Ureter (tissue), 1 donor: ENCODE measurements at places on chromosomes 1 and 21. TPM values are rescaled to one million over a fixed set of nuclear protein-coding genes. Genes with fewer than 3 reads are reported as not detected.

The RGSL1 gene
- total RNA-seq = not detected

The NBPF6 gene
- not detected for total RNA-seq

DNA sequence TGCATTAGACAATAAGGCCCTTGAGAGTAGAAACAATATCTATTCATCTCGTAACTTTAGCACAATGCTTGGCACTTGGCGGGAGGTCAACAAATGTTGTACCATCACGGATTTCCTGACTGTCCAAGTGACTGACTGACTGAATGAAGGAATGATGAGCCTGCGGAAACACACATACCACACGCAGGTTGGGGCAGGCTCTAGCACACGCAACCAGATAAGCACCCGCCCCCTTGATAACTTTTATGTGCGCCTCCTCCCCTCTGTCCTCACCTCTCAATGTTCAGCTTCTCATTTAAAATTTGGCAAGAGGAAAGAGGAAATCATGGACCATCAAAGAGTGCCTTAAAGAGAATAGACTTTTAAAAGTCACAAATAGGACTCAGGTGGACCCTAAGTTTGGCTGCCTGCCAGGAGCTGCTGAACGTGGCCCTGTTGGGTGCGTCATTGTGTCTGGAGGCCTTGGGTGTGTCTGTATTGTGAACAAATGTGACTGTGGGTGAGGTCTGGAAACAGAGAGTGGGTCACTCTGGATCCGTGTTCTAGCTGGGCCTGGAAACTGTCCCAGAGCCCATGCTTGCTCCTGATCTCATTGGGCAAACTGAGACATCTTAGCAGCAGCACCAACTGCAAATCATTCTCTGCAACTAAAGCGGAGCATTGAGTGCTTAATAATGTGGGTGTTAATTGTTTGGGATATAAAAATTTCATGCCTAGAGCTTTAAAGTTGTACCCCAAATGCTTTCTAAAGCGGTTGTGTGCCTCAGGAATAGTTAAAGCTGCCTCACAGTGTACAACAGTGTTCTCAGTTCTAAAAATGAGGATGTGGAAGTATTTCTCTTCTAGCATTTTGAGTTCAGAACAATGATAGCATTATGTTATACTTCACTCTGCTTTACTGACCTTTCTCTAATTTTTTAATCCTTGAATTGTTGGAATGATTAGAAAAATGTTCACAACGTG is 47.6 kb upstream of the ABCG1 start:
- DNase-seq = peak; percentile 67

GRCh38 chr1:158311066-158311465 is 20.3 kb downstream of the CD1B start:
- no peak for DNase-seq

The CFHR4 gene
- not detected for total RNA-seq

The GJB3 gene
- total RNA-seq = 14.9 TPM

- no peak for DNase-seq
Measured at GRCh38 chr1:54570161-54570560, 22.1 kb downstream of the ACOT11 start.

- DNase-seq = no peak
Measured at GRCh38 chr1:46458846-46459245, 30.8 kb upstream of the DMBX1 start.

GRCh38 chr1:244322181-244322580 is 129.5 kb downstream of the ADSS2 start:
- no peak for DNase-seq

DNA sequence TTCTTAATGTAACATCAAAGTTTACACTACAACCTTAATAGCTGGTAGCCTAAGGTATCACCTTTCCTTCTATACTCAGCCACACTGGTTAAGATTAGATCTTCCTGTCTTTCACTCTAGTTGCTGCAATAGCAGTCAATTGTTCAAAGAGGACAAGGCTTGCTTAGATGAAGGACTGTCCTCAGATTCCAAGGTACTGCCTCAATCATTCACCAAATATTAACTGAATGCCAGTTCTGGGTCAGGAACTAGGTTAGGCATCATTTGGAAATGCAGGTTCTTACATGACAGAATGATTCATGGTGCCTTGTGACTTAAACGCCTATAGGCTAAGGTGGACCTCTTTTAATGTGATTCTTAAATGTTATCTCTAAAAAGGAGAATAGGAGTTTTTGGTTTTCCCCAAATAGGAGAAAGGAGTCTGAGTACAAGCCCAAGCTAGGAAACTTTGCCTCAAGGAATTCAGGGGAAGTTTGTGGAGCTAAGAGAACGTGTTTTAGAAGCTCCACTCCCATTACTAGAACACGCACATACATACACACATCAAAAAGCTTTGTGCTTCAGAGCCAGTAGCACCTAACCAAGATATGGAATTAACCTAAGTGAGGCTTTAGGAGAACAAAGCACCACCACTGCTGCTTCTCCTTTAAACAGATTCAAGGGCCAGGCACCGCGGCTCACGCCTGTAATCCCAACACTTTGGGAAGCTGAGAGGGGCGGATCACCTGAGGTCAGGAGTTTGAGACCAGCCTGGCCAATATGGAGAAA is 8.5 kb upstream of the WDR47 start:
- DNase-seq = no peak

DNA sequence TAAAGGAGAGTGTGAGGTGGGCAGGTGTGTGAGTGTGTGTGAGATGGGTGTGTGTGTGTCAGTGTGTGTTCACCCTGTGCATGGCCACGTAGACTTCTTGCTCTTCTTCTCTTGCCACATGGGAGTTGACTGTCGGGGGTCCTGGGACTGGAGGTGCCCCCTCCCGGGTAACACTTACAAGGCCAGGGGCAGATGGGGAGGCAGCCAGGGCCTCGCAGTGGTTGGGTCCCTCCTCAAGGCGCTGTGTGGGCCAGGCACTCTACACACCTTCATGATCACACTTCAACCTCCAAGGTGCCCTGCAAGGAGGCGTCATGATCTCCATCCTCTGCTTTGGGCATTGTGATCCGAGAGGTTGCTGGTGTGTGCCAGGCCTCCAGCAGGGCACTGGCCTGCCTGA is 2.3 kb downstream of the PLA2G2F start:
- DNase-seq = no peak

GRCh38 chr1:118984086-118984721 is 3.9 kb downstream of the TBX15 start:
- peak; percentile 45 for DNase-seq

GRCh38 chr1:181010789-181011188 is 11.9 kb downstream of the STX6 start:
- no peak for DNase-seq

GRCh38 chr1:48644905-48645605 is 131.6 kb downstream of the BEND5 start:
- DNase-seq = no peak

- no peak for DNase-seq
Measured at GRCh38 chr1:208977638-208978256, 605.8 kb upstream of the CAMK1G start.

- DNase-seq = no peak
Measured at GRCh38 chr1:226296911-226297310, 12.1 kb downstream of the LIN9 start.

The TMEM200B gene
- 16.4 TPM for total RNA-seq

DNA sequence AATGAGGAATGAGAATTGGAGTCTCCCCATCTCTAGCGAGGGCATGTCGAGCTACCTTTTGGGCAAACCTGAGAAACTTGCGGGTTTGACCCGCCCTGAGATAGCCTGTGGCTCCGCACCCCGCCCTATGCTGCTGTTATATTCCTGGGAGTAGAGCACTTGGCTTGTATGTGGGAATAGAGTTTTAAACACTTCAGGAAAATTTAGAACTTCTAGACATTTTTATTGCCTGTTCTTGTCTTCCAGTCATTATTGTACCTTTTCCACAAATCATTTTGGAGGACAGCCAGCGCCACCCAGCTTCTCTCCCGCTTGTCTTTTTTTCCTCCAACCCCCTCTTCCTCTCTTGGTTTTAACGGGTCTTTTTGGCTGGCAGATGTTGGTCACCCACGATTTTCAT is 738 bp downstream of the GNPAT start:
- no peak for DNase-seq

GRCh38 chr1:3837200-3837599 is 19.8 kb downstream of the CEP104 start:
- no peak for DNase-seq

DNA sequence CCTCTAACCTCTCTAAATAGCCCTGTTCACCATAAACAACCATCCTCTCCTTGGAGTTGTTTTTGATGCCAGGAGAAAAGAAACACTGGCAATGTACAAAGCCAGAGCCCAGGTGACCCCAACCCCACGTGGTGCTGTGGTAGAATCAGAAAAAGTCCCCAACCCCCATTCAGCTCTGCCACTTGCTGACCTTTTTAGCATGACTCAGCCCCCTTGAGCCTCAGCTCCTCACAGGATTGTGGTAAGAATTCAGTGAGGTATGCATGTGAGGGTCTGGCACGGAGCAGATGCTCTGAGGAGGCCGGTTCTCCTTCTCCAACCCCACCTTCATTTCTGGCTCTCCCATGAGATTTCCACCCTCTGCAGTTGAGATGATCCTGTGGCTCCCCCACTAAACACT is 11.1 kb upstream of the CHI3L1 start:
- DNase-seq = no peak

The RAP1GAP gene
- total RNA-seq = 47.0 TPM

The ALX3 gene
- total RNA-seq = not detected

The NHLH2 gene
- 0.31 TPM for total RNA-seq

DNA sequence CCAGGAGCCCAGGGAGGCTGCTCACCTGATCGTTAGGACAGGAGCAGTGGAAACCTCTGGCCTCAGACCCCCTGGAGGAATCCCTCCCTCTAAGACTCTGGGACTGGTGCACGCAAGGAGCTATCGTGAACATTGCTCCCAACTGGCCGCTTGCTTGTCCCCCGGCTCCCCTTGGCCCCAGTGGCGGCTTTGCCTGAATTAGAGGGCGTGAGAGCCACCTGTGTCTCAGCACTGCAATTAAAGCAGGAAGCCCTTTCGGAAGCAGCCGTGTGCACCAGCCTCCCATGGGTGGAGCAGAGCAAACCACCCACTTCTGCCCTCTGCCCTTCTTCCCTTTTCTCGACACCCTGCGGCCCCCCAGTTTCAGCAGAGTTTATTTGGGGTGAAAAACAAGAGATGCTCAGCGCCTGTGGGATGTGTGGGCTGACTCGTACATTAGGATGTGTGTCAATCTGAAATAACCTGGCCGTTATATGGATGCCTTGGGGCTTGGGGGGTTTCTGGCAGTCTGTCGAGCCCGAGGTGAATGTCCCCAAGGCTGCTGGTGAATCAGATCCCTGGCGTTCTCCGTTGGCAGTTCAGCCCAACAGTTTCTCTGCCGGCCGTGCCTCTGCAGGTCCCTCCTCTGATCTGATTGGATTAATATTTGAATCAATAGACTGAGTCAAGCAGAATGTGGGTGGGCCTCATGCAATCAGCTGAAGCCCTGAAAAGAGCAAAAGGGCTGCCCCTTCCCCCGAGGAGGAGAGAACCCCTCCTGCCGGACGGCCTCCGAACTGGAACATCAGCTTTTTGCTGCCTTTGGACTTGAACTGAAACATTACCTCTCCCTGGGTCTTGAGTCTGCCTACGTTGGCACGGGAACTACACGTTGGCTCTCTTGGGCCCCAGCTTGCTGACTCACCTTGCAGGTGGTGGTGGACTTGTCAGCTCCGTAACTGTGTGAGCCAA is 7.3 kb upstream of the UMODL1 start:
- no peak for DNase-seq

DNA sequence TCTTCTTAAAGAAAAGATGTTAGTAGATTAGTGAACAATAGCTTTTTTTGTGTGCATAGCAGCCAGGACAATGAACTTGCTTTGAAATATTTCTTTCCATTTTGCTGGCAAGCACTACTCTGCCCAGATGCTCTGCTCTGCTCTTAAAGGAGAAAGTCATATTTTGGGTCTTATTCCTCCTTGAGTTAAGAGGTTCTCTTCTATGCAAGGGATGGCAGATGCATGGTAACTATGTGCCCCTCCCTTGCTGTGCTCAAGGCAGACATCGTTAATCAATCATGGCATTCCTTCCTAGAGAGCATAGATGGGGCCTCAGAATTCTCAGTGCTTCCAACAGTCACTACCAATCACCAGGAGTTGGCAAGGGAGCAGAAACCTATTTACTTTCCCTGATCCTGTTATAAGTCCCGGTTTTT is 27.6 kb downstream of the NIPAL3 start:
- no peak for DNase-seq

The ZNF683 gene
- total RNA-seq = 1.2 TPM

DNA sequence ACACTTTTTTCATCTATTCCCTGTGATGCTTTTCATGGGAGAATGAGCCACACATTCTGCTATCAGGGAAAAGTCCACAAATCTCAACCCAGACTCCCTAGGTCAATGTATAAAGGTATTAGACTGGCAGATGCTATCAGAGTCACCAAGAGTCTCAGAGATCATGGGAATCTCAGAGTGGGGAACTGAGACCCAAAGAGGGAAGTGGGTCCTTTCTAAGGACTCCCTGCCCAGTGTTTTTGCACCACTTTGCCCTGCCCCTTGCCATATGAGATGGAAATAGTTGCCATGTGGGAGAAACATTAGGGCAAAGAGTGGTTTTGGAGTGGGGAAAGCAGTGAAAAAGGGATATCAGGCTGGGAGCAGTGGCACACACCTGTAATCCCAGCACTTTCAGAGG is 19.1 kb upstream of the AZIN2 start:
- DNase-seq = no peak

The AMY1B gene
- not detected for total RNA-seq

The ARHGAP29 gene
- total RNA-seq = 30.0 TPM

DNA sequence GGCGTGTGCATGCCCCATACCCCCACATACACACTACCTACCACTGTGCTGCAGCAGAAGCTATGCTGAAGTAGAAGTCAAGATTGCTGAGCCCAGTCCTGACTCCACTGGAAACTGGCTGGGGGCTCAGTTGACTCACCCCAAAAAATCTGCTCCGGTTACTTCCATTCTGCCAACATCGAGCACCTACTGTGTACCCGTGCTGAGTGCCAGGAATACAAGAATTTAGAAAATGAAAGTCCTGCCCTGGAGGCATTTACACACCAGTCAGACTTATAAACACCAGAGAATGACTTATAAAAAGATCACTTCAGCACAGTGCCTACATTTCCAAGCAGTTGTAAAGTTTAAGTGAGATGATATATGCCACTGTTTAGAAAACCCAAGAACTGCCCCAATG is 99.1 kb downstream of the NMNAT2 start:
- DNase-seq = no peak

- DNase-seq = no peak
Measured at GRCh38 chr1:247517795-247518612, 18.2 kb downstream of the OR2C3 start.

GRCh38 chr1:12619792-12620487 is 1.9 kb upstream of the DHRS3 start:
- DNase-seq = peak; percentile 93
